ENCODE measurements at places on chromosomes 6 and 20.

GRCh38 chr6:136607204-136607931, 57.1 kb upstream of the MAP7 start:
- no peak for DNase-seq

GRCh38 chr20:3560578-3560977, 89.8 kb downstream of the ATRN start:
- no peak for DNase-seq

DNA sequence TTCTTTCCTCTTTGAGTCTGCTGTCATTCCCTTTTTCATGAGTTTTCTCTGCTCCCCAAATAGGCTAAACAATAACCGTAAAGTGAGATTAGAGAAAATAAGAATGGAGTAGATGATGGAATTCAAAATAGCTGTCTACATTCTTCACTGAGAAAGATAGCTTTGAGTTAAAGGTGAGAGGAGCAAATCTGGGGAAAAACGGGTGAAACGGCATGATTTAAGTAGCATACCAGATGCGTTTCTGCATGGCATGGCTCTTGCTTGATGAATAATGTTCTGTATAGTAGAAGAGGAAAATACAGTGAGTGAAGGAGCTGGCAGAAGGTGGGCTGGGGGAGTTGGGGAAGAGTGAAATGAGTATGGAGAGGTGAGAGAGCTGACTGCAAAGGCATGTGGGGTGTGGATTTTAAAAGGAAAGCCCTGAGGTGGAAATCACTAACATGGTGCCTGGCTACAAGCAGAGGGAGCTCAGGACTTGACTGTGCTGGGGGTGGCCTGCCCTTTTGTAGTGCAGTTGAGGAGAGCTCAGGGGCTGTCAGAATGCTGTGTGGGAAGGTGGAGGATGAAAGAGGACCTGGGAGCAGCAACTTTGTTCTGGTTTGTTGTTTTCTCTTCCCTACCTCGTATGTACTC, 8.8 kb downstream of the BICRAL start:
- no peak for DNase-seq

DNA sequence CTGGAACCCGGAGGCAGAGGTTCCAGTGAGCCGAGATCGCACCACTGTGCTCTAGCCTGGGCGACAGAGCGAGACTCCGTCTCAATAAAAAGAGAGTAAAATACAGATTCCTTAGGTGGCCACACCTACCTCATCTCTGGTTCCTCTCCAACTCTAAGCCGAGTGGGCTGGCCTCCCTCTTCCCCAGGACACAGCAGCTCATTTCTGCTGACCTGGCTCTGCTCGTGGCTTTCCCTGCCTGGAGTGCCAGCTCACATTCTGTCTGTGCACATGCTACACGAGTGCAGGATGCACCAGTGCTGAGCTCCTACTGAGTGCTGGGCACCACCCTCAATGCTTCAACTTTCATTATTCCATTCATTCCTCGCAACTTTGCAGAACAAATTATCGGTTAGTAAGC, 28.8 kb downstream of the EFCAB8 start:
- no peak for DNase-seq

GRCh38 chr6:78709021-78709420, 158.3 kb upstream of the IRAK1BP1 start:
- DNase-seq: no peak

GRCh38 chr20:35643045-35643444, 21.7 kb downstream of the CPNE1 start:
- DNase-seq: no peak

- DNase-seq: no peak
These were observed 49.4 kb upstream of the SLC22A23 start for GRCh38 chr6:3506200-3506599.

DNA sequence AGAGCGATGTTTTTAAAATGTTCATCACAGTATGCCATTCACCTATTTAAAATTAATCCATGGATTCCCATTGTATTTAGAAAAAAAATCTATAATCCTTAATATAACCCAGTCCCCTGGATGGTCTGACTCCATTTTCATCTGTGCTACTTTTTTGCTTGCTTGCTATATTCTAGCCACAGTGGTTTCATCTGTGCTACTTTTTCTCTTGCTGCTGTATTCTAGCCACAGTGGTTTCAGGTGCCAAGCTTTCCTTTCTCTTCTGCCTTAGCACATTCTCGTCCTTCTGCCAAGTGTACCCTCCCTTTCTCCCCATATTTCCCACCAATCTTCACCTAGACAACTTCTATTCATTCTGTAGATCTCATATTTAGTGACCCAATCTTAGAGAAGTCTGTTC, 33.3 kb upstream of the SOX4 start:
- no peak for DNase-seq

DNA sequence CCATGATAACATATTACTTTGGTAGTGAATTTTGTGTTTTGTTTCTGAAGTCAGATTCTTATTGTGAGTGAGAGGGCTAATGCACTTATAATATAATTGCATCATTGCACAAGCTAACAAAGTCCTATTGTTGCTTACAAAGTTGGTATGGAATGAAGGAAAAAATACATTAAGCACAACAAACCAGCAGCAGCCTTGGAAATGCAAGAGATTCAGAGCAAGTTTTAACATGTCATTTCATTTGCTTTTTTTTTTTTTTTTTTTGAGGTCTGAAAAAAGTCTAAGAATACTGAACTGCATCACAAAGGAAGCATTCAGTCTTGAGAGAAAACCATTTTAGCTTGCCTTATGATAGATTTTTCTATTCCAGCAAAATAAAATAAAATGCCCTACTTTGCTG, 57.6 kb downstream of the PLCB4 start:
- no peak for DNase-seq

DNA sequence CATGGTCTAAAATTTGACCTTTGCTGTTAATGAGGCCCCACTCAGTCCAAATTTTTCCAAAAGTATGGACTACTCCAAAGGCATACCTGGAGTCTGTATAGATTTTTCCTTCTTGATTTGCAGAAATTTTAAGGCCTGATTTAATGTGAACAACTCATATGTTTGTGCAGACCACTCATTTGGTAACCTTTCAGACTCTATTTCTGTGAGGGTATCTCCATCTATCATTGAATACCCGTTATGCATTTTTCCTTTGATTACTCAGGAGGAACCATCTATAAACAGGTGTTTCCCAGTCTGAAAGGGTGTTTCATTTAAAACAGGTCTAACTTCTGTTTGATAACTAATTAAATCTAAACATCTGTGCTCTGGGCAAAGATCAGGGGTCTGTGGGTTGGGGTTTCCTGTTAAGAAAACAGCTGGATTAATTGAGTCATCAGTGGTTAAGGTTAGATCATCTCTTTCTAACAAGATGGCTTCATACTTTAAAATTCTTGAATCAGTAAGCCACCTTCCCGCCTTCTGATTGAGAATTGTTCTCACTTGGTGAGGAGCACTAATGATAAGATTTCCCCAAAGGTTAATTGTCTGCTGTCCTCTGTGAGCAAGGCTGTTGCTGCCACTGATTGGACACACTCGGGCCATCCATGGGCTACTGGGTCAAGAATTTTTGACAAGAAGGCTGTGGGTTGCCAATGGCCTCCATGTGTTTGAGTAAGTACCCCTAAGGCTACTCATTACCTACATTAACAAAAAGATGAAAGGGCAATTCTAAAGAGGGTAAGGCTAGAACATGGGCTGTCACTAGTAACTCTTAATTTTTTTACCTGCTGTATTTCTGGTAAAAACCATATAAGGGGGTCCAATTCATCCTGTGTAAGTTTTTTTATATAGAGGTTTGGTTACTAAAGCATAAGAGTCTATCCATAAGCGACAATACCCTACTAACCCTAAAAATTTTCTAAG, 24.1 kb downstream of the HLA-B start:
- DNase-seq: no peak

DNA sequence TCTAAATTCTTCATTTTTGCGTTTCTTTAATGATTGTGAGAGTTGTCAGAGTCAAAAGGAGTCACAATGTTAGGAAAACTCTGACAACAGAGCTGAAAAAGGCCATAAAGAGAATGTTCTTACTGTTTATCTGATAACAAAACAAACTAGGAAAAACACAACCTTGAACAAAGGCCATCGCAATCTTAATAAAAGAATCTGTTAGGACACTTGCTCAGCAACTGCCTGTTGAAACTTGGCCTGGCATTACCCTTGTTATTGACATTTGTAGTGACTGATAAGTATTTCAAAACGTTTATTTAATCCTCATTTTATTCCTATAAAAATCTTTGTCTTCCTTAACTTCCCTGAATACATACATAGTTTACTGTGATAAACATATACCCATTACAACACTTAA, 15.7 kb downstream of the GSTA1 start:
- no peak for DNase-seq

GRCh38 chr6:1904898-1905297, 295.2 kb downstream of the FOXC1 start:
- DNase-seq: no peak

- no peak for DNase-seq
These were observed 136.7 kb upstream of the RNF217 start for GRCh38 chr6:124825564-124825963.

- DNase-seq: no peak
These were observed 156.7 kb upstream of the LRFN2 start for GRCh38 chr6:40743690-40744446.

DNA sequence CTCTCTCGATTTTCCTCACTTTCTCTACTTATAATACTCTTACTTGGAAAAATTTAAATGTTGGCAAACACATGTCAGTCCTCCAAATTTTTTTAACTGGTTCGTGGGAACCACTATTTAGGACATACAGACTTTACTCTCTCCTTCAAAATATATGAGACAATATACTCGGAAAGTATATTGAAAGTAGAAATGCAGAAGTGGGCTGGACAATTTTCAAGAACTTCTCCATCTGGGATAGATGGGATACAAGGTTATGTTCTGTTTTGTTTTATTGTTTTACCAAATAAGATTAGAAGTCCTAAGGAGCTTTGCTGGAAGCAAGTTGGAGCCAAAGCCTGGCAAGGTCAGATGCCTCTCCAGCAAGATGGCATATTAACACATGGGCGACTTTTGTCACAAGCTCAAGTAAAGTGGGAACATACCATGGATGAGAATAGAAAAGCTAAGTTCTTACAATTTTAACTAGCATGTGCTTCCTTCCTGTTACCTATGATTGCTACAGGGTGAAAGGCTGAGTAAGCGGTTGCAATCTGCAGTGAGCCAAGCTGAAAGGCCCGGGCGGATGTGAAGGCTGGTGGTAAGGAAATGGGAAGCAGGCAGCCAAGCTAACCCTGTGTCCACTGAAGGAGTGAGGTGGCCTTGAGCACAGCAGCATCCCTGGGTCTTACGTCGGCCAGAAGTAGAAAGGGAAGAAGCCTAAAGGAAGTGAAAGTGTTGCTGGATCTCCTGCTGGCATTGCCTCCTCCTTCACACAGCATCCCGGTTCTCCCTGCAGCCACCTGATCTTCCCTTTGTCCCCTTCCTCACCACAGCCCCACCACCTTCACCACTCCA, 7.1 kb downstream of the MAP3K5 start:
- no peak for DNase-seq

DNA sequence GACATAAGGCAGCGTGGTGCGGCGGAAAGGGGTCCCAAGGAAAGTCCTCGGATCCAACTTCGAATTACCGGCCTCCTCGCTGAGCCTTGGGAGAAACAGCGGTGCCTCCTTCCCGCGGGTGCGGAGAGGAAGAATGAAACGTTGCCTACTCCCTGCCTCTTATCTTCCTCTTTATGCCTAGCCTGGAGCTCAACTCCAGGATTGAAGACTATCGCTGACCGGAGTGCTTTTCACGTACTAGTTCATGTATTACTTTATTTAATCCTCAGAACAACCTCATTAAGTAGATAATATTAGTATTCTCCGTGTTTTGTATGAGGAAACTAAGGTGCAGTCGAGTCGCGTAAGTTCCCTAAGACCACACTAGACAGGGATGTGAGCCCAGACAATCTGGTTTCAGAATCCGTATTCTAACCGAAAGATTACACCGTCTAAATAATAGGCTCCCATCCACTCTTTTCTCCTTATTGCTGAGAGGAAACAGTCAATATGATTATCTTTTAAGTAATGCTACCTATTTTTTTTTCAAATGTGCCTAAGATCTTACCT, 793 bp upstream of the PDSS2 start:
- no peak for DNase-seq

DNA sequence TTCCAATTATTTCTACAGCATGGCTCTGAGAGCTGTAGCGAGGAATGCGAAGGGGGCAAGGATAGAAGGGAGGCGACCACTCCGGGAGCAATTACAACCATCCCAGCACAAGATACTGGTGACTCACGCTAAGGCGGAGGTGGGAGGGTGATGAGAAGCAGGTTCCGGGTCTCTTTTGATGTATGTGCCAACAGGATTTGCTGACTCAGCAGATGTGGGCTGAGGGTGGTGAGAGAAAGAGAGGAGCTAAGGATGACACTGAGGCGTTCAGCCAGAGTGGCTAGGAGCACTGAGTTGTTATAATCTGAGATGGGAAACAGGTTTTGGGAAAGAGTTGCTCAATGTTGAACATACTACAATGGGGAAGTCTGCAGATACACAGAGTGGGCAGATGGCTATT, 9.3 kb upstream of the TXNDC5 start:
- no peak for DNase-seq

DNA sequence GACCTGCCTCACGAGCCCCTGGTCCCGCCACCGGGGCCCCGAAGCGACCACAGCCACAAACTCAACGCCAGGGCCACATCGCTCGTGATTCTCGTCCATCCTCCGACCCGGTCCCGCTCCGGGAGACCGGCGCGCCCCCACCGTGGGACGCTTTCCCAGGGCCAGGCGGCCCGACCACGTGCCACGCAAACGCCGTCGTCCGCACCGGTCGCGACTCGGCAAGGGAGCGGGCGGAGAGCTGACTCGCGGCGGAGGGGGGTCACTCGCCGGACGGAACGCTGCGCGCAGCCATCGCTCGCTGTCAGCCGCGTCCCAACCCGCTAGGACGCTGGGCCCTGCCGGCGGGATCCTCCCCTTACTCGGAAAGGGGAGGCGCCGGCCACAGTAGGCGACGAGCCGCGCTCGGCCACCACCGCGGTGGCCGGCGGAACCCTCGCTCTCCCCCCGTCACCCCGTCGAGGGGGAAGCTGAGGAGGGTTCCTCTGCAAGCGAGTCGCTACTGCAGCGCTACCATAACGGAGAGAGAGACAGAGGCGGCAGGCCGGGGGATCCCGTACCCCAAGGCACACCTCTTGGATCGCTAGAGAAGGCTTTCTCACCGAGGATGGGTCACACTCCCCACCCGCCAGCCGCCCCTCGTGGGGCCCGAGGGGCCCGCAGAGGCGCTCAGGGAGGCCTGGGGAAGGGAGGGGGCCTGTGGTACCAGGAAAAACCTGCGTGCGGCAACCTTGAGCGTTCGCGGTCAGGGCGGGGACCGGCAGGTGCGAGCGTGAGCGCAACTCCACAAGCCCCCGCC, 511.8 kb upstream of the ZNF337 start:
- DNase-seq: no peak

GRCh38 chr6:16909658-16910360, 148.5 kb upstream of the ATXN1 start:
- DNase-seq: peak; percentile 62

GRCh38 chr6:15508931-15509330, 153.9 kb downstream of the DTNBP1 start:
- no peak for DNase-seq

DNA sequence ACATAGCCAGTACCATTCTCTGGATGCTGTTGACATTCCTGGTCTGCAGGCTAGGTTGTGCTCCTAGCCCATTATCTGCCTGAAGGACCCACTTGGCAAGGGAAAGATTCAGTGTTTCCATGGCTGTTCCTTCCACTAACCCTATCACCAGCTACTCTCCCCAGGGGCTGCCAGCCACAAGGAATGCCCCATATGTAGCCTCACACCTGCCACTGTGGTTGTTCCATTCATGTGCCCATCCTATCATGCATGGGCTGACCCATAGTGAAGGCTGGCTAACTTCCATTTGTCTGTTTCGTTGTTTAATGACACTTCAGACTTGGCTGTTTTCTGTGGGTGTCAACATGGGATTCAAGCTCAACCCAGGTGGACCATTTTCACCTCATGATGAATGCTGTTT, 25.6 kb upstream of the HLA-A start:
- no peak for DNase-seq
